Mesendoderm (in vitro differentiated cells): ENCODE measurements at places on chromosomes 4 and X.

- no peak for DNase-seq
Observed at GRCh38 chrX:98029861-98030260, 1146.2 kb downstream of the RPA4 start.

- peak; percentile 50 for DNase-seq
Observed at GRCh38 chr4:108683479-108683878, 33.1 kb downstream of the OSTC start.

DNA sequence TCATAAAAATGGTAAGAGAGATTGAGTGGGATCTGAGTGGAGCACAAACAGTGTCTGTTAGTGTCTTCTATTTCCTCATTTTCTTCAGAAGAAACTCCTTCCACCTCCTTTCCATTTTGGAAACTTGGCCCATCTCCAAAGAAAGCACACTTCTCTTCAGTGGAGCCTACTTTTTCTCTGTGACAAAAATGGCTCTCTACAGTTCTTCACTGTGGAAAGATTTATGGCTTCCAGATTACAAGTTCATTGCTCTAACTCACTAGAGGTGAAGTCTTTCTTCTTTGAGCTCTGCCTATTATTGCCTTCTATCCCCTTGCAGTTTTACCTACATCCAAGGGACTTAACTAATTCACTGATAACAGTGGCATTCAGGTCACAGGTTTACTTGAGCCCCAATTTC, 325.8 kb downstream of the ANTXR2 start:
- no peak for DNase-seq

DNA sequence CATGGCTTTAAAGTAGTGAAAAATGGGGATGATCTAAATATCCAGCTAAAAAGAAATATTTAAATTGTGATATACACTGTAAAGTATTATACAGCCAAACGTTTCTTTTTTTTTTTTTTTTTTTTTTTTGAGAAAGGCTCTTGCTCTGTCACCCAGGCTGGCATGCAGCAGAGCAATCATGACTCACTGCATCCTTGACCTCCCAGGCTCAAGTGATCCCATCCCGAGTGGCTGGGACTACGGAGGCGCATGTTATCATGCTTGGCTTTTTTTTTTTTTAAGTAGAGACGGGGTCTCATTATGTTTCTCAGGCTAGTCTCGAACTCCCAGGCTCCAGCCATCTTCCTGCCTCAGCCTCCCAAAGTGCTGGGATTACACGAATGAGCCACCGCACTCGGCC, 17.1 kb downstream of the SMIM14 start:
- peak; percentile 91 for DNase-seq

DNA sequence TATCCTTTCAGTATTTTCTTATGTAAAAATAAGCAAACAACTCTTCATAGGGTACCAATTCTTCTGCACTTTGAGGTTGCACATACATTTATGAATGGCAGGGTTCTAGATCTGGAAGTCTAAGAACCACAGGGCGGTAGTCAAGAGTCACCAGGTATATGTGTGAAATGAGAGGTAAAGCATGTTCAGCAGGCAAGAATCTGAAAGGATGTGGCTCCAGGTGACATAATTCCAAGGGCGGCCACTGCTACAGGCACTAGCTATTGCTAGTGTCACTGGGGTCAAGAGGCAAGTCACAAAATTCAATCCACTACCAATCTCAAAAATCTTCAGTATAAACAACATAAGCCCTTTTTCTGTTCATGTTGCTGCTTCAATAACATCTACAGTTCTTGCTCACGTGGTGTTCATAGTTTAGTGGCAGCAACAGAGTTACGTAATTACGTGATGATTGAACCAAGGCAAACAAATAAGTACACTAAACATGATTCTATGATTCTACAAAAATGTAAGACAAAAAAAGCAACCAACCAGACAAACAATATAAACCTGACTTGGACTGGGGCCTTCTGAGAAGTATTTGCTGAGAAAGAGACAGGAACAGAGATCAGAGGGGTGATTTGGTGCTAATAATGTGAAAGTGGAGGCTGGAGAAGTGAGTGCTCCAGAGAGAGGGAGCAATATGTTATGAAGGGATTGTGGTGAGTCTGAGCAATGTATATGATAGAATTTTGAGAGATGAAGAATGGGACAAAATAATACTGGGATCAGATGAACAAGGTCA, 101.7 kb downstream of the NAA11 start:
- no peak for DNase-seq

- DNase-seq = peak; percentile 10
Observed at GRCh38 chrX:118475903-118476302, 19.7 kb upstream of the DOCK11 start.
